ENCODE measurements at places on chromosomes 16 and 17.

- no peak for DNase-seq
These were observed 7.9 kb downstream of the HERPUD1 start for GRCh38 chr16:56939801-56940200.

DNA sequence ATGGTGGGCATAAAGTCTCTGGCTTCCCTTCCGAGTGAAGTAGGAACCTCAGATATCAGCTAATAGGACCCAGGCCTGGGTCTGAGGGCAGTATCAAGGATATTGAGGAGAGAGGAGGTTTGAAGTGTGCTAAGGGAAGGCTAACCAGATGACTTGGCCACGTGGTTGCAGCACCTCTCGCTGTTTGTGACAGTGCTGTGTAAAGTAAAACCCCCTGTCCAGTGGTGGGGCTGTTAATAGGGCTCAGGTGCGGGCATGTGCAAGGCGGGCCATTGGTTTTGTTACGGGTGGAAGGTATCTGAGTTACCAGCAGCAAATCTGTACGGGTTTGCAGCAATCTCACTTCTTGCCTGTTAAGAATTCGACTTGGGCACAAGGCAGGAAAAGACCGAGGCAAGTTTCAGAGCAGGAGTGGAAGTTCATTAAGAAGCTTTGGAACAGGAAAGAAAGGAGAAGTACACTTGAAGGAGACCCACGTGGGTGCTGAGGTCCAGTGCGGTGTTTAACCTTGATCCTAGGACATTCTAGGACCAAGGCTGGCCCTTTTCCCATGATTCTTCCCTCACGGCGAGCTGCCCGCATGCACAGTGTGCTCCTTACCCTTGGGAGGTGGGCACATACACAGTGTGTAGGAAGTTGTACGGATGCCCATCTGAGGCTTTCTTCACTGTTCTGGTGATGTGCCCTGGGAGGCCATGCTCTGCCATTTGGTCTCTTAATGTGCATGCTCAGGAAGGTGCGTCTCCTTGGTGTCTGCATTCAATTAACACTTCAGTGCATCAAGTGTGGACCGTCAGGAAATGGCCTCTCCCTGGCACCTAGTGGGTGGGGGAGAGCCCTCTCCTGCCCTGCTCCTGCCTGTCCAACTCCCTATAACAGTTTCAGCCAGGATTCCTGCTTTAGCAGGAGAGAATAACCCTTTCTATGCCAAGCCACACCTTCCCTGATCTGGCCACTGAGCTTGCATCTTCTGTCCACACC lies 20.3 kb downstream of the SGF29 start:
- no peak for DNase-seq

GRCh38 chr16:1537138-1537577 lies 3.7 kb downstream of the TMEM204 start:
- DNase-seq, result no peak

GRCh38 chr16:57530104-57530521 lies 6.3 kb downstream of the CCDC102A start:
- peak; percentile 68 for DNase-seq

GRCh38 chr17:64689106-64689505 lies 27.0 kb upstream of the SMURF2 start:
- no peak for DNase-seq

DNA sequence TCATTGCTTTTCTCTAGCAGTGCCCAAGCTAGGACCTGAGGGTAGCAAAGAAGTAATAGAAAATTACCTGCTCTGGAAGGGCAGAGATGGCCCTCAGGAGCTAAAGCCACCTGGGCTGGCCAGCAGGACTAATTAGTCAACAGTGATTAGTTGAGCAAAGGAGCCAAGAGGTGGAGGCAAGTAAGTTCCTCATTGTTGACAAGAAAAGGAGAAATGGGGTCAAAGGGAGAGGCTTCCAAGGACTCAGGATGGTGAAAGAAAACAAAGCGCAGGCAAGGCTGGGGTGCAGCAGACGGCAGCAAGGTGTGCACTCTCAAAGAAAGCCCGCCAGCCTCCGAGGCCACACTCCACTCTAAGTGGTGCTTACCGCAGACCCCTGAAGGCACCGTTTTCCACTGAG lies 44.6 kb downstream of the CMTM4 start:
- DNase-seq, result no peak

GRCh38 chr17:66531851-66532295 lies 229.5 kb downstream of the PRKCA start:
- DNase-seq, result no peak

GRCh38 chr17:17433000-17433703 lies 43.6 kb upstream of the MED9 start:
- DNase-seq, result no peak

GRCh38 chr17:50939542-50939794 lies 73.3 kb upstream of the TOB1 start:
- no peak for DNase-seq

DNA sequence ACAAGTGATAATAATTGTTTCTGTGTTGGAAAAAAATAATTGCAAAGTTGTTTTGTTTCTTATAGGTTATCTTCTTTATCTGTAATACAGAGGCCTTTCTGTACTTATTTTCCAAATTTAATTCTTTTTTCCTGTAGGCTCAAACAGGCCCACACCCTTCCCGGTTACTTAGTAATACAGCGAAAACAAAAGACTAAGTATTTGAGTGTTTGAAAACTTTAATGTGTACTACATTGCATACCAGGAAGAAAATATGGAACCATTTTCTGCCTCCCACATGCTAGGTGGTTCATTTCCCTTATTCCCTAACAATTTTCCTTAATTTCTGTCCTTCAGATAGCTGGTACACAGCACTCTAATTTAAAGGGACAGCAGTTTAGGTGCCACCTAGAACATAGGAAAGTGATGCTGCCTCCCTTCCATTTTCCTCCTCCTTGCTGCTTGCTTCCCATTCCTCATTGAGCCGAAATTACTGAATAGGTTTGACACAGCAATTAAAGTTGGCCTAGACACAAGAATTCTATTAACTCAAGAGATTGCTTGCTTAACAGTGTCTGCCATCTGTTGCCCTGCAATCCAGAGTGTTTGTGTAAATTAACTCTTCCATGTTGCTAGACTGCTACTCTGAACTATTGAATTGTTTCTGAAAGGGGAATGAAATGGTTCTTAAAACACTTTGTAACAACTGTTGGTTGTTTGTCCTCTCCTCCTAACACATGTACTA lies 24.2 kb downstream of the CYB5B start:
- no peak for DNase-seq

- peak; percentile 74 for DNase-seq
These were observed 587 bp downstream of the PLD6 start for GRCh38 chr17:17205368-17206123.

- no peak for DNase-seq
These were observed 2.6 kb downstream of the GPR179 start for GRCh38 chr17:38341035-38341721.

DNA sequence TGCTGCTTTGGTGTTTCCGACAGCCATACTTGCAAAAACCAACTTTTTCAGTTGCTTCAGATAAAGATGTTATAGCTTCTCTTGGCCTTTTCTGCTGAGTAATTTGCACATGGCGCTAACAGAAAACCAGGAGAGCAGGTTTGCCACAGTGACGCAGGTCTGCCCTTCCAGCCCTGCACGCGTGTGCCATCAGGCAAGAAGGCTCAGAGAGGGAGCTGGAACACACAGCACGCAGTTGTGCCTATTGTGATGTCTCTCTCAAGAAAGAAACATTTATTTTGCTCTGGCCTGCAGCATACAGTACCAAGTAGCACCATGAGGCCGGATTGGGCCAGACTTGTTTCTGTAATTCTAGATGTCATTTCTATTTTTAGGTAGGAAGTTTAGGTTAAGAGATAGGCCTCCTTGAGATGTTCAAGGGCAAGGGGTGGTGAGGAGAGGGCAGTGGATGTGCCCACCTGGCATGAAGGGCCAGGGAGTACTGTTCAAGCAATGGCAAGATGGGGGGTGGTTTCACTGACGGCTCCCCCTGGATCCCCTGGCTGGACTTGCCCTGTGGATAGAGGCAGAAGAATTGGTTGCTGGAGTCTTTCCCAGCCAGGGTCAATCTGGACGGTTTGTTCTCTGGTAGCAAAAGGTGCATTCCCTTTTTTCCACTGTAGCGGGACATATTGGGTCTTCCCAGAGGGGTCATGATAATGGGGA lies 1.9 kb downstream of the CBX2 start:
- no peak for DNase-seq

DNA sequence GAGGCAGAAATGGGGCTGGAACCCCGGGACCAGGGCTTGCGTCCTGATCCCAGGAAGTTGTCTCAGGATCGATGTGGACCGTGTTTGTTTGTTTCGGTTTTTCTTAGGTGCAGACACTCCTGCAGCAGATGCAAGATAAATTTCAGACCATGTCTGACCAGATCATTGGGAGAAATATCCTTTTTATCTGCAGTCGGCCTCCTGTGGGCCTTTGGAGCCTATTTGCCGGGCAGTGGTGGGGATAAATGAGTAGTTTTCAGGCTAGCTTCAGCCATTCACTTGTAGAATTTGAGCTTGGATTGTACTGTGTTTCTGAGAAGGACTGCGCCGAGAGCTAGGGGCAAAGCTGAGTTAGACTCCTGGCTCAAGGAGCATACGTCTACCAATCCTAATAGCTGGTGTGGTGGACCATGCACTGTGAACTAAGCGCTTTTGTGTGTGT lies 816 bp downstream of the HSBP1 start:
- no peak for DNase-seq

GRCh38 chr17:2238432-2239169 lies 65.0 kb downstream of the SMG6 start:
- DNase-seq, result no peak

DNA sequence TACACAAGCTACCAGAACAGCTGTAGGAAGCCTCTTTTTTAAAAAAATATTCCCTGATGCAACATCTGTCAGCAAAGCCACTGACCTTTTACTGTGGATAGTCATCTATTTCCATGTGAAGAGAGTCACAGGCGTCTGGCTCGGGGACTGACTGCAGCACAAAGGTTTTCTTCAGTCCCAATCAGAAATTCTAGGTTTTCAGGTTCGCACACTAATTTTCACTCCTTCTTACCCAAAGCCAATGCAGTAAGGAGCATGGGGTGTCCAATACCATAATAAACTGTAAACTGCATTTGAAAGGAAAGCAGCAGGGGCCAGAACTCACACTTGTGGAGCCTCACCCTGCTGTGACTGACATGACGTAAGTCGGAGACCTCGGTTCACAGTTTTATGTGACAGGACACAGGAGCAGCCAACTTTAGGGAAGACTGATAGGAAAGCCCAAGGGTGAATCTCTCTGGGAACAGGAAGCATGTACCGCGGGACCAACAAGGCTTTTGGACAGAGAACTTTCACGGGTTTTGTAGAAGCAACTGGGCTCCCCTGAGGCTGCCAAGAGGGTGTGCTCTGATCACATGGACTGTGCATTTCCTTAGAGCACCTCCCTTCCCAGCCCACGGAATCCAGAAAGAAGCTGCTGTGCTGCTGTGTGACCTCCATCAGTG lies 9.1 kb upstream of the TMEM100 start:
- no peak for DNase-seq
